ENCODE measurements at places on chromosomes 16 and 17.

DNA sequence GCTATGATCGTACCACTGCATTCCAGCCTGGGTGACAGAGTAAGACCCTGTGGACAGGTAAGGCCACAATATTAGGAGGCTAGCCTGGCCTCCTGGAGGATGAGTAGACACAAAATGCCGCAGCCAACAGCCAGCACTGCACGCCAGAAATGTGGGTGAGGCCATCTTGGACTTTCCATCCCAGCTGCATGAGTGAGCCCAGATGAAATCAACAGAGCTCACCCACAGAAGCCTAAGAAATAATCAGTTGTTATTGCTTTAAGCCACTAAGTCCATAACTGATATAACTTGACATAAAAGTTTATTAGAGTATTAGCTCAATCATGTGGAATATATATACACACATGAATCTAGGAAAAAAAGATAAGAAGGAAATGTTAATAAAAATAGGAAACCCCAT, 101.7 kb downstream of the CDYL2 start:
- DNase-seq, result no peak

- no peak for DNase-seq
These were observed 61.3 kb downstream of the C17orf67 start for GRCh38 chr17:56772442-56772841.

GRCh38 chr17:74520016-74520434, 11.2 kb downstream of the CD300LB start:
- no peak for DNase-seq

DNA sequence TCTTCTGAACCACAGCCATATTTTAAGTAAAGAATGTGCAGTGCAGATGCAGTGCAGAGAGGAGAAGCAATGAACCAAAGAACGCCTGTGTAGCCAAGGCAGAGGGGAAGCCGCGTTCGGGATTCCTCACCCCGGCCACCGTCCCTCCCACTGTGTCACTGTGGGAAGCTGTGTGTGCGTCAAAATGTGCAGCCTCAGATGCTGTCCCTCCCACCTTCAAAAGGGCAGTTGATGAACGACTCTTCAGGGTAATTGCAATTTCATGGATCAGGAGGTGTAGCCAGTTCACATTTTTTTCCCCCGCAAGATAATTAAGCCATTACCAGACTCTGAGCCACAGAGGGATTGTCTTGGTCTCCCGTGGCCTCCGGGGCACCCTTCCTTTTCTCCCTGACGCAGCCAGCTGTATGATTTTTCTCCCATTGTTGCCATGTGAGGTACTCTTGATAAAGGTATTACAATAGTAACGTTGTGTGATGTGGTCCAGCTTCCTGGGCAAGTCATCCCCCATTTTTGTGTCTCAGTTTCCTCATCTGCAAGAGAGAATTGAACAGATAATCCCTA, 190.0 kb downstream of the FOXL1 start:
- no peak for DNase-seq

GRCh38 chr17:45103269-45103795, 29.0 kb downstream of the PLCD3 start:
- no peak for DNase-seq

- DNase-seq, result no peak
These were observed 145.9 kb downstream of the CLEC16A start for GRCh38 chr16:11090232-11090631.

GRCh38 chr17:81867170-81867990, 3.8 kb downstream of the ARHGDIA start:
- no peak for DNase-seq

DNA sequence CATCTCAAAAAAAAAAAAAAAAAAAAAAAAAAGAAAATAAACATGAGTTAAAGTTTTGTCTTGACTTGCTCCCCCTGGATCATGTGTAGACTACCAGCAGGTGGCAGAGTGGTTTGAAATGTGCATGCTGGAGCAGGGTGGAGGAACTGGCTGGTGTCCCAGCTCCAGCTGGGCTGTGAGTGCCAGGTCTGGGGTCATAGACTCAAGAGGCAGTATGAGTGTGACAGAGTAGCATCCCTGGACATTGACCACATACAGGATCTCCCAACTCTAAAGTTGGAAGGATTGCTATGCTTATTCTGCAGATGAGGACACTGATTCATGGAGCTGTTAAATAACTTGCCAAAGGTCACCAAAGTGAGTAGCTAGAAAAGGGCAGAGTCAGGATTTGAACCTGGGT, 198.0 kb upstream of the MPHOSPH6 start:
- DNase-seq, result no peak

DNA sequence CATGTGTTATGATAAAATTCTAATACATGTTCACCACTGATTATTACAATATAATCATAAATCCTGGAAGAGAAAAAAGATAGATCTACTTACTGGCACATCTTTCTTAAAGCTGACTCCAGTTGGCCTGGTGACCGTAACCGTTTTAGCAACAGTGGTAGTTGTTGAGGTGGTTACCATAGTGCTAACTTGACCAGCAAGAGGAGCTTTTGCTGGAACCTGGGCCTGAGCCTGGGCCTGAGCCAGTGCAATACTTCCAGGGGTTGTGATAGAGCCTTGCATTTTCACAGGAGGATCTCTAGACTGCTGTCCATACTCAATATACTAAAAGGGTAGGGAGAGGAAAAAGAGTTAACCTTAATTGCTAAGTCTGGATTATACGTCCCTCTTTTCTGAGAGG, 36.2 kb downstream of the SETD6 start:
- DNase-seq, result no peak

GRCh38 chr16:70700101-70701020, 14.5 kb upstream of the MTSS2 start:
- no peak for DNase-seq

GRCh38 chr16:30703971-30704370, 5.0 kb downstream of the SRCAP start:
- DNase-seq, result no peak

- no peak for DNase-seq
These were observed 1.9 kb downstream of the ACSF3 start for GRCh38 chr16:89095491-89095951.

GRCh38 chr17:18364166-18364565, 816 bp upstream of the SHMT1 start:
- DNase-seq, result no peak

GRCh38 chr17:76427501-76428231, 25.3 kb downstream of the UBE2O start:
- no peak for DNase-seq

DNA sequence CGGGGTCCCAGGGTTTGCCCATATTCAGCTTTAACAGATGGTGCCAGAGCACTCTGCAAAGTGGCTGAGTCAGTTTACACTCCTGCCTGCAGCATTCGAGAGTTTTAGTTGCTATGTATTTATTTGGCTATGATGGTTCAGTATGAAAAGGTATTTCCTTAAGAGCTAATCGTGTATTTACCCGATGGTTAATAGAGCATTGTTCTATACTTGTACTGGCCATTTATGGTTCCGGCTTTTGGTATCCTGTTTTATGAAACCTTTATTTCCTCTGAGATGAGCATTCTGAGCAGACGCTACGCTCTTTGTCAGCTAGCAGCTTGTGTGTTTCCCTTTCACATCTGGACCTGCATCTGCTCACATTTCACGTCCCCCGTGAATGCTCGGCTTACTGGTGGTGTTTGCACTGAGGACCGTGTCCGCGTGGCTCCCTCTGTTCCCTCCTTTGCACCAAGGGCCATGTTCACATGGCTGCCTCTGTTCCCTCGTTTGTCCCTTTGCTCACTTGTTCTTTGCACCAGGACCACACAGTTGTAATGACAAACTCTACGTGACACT, 149.1 kb upstream of the CHMP6 start:
- no peak for DNase-seq

DNA sequence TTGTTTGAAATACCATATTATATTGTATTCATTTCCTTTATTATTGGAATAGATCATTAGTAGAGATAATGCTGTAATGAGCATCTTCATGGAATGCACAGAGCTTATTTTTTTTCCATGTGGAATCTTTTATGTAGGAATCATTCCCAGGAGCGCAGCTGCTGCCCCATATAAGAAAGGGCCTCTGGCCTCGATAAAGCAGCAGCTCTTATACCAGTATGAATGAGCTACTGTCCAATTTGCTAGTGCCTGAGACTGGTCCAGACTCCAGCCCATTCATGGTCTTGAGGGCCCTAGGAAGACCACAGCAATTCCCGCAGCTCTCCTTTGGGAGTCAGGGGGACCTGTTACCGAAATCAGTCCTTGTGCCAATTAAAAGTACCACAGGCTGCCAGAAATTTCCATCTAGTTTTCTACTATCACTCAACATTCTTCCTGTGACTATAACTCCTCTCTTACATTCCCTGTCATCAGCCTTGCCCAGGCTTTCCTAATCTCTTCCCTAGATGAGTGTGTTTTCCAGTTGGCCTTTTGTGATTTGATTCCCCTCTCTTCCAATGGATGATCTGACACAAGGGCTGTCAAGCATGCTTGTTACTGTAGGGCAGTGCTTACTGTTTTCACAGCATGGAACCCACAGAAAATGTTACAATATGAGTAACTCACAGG, 1.9 kb downstream of the ZNF843 start:
- DNase-seq, result no peak

- DNase-seq, result no peak
These were observed 11.7 kb upstream of the C16orf95 start for GRCh38 chr16:87328846-87329245.

All from activated T-cell treated with anti-CD3 and anti-CD28 coated beads for 24 hours (primary cell).